CD14-positive monocyte (primary cell): ENCODE measurements at places on chromosomes 12 and 14. TPM values are rescaled to one million over a fixed set of nuclear protein-coding genes. Genes with fewer than 3 reads are reported as not detected.

Gene SLC41A2
- 0.08 and 0.25 TPM in 2 replicates for polyA plus RNA-seq

Gene SPRYD3
- polyA plus RNA-seq: 17.7 and 17.8 TPM in 2 replicates

Gene MUCL1
- not detected for polyA plus RNA-seq

Gene SLC25A21
- not detected in 2 replicates for polyA plus RNA-seq

Gene ACSM4
- not detected for polyA plus RNA-seq

Gene TCP11L2
- 37.3 TPM for polyA plus RNA-seq

Gene FLRT2
- not detected for polyA plus RNA-seq

Gene RFX4
- not detected in 2 replicates for polyA plus RNA-seq

Gene RASSF8
- polyA plus RNA-seq: not detected

Gene DHRS2
- polyA plus RNA-seq: not detected in 2 replicates

Gene SPRYD4
- polyA plus RNA-seq: 1.1 and 2.1 TPM in 2 replicates

Gene ZC3H10
- 1.8 TPM for polyA plus RNA-seq

Gene MOAP1
- 22.6 TPM for polyA plus RNA-seq

Gene DNAI7
- not detected for polyA plus RNA-seq

Gene IL31
- polyA plus RNA-seq: not detected
